Cortex of kidney (tissue), 1 donor: ENCODE measurements at places on chromosomes 3 and 15.

DNA sequence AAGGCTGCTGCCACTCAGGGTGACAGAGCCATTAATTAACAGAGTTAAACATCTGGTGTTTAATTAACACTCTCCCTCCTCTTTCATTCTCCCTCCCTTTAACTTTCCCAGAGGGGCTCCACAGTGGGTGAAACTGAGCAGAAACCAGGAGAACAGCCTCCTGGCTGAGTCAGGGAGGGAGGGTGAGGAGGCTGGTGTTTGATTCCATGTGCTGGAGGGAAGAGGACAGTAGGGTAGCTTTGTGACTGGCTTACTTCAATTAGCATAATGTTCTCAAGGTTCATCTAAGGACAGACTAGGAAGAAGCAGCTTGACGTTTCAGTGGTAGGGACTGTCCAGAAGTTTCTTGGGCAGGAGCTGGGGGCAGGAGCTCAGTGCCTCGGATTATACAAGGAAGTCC lies 62.8 kb downstream of the SEMA5B start:
- no peak for DNase-seq

GRCh38 chr15:71186267-71186666 lies 71.0 kb downstream of the THSD4 start:
- no peak for DNase-seq

DNA sequence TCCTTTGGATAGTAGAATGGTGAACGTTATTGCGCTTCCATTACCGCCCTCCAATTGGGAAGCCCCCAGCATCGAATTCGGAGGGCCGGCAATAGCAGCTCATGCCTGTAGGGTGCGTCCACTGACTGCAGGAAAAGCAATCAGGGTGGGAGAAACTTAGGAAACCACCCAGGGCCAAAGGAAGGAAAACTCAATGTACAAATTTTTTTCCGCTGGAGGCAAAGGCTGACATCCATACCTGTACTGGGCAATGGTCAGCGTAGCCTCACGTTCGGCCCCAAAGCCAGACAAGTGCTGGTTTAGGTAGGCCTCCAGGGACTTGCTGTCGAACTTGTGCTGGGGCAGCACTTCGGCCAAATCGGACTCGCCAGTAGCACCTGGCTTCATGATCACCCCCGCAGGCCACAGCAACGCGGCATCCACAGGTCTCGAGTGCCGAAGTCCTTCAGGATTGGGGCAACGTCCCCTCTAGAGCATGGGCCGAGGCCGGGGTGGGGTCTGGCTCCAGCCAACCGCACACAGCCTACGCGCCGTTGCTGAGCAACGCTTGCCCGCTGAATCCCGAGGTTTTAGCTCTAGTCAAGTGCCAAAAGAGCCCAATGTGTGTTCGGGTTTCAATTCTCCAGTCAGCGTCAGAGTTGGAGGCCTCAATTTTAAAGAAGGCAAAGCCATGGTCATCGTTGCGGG lies at the start of gene ACAD11:
Gene ACAD11, minus strand, starts transcription at position 445 of the 687 bp plus-strand sequence. Its CDS starts 58 bp downstream, at position 387.
- no peak for DNase-seq

- no peak for DNase-seq
These were observed 33.0 kb downstream of the ANP32A start for GRCh38 chr15:68787609-68788263.

DNA sequence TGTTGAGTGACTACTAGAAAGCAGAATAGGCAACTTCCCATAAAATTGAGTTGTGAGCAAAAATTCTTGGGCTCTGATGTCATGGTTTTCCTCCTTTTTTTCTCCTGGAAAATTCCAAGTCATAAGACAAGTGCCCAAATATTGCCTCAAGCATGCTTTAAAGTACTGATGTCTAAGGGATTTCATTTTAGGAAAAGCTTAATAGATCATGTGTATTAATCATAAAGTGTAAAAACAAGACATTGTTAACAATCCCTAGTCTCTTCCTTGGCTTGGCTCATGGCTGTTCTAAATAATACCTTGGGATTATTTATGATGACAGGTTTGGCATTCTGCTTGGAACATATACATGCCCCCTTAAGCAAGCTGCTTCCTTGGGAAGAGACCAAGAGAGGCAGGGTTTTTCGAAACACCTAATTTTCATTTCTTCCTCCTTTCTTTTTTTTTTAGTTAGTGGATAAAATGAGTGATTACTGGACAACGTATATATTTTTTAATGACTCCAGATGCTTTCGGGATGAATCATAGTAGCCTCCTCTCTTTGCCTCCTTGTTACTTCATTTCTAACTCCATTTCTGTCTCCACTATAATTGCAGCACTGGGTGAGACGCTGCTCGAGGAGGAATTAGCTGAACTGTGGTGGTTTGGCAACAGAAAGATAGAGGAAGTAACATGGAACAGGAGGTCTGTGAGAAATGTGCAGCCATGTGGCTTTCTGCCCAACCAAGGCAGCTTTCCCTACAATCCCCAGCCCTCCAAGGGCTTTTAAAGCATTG lies 104.9 kb downstream of the TPRG1 start:
- no peak for DNase-seq

GRCh38 chr3:80439490-80439889 lies 671.7 kb upstream of the ROBO1 start:
- no peak for DNase-seq

GRCh38 chr3:45524565-45524964 lies 70.0 kb upstream of the LIMD1 start:
- DNase-seq: no peak

DNA sequence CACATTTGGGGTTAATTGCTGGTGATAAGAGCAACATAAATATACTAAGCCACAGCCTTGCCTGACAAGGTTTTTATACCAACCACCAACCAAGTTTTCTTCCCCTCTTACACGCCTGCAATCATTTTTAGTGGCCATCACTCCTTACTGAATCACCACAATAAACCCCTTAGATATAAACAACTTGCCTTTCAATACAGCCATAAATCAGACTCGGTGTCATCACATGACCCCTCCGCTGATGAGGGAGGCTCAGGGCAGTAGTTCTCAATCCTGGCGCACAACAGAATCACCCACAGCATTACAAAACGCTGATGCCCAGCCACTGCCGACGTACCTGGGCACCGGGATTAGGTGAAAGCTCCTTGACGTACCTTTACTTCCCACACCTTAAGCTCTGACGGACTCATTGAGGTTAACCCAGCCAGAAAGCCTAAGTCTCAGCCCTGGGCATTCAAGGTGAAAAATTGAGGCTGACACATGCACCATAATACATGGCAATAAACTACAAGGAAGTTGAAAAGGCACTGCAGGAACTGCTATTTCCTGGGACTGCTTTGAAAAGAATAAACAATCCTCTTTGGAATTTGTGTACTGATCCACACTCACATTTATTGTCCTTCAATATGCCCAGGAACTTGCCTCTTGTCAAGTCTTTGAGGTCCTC lies 17.1 kb downstream of the ADCY5 start:
- no peak for DNase-seq

DNA sequence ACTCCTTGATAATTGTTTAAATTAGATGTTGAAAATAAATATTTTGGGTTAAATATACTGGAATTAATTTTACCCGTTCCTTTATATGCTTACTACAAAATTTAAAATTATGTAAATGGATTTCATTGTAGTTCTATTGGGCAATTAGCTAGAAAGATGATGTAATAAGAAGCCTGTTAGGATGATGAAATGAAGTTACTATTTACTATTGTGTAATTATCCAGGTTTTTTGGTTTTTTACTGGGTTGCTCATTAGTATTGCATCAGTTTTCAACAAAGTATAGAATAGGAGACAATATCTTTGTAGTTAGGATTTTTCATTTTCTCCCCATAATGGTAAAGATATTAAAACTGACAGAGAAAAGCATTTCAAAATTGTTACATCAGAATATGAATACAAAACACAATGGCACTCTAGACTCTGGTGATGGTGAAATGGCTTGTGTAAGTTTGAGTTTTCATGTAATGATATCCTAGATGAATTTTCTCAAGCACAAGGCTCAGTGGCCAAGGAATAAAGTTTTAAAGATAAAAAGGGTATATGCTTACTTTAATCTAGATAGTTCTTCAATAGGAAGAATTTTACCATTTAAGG lies 222.0 kb downstream of the P3H2 start:
- DNase-seq: no peak

GRCh38 chr3:107962946-107963345 lies 127.9 kb downstream of the CD47 start:
- no peak for DNase-seq

DNA sequence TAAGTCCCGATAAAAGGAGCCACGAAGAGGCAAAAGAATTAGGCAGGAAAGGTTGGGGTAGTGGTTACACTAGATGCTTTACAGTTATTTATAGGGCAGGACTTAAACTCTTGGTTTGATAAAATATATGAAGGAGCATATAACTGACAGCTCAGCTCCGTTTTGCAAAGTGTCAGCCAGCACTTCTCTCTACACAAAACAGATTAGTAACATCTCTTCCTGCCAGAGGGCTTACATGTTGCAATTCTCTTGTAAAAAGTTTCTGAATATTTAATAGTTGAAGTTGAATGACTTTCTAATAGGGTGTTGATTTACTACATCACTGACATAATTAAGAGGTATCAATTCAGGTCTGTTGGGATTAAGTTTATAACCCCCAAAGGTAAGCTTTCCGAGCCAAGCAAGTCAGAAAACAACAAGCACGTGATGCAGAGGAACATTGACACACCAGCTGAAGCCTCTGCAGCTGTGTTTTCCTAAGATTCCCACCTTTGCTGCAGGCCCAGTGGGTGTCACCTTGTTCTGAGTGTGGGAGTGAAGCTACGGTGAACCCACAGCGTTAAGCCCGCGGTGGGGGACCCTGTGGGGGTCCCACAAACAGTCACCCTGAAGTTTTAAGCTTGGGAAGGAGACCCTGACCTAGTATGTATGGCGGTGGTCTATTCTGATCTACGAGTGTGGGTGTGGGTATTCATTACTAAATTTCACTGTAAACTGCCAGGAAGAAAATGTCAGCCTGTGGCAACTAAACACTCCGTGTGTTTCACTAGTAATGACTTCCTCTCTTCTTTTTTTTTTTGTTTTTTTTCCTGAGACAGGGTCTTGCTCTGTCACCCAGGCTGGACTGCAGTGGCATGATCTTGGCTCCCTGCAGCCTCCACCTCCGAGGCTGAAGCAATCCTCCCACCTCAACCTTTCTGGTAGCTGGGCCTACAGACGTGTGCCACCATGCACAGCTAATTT lies 22.0 kb upstream of the ATP13A3 start:
- DNase-seq: no peak

GRCh38 chr3:170419557-170420087 lies 954 bp downstream of the CLDN11 start:
- no peak for DNase-seq

GRCh38 chr3:126668450-126669401 lies 13.8 kb upstream of the TXNRD3 start:
- DNase-seq: no peak

- DNase-seq: no peak
These were observed 64.8 kb upstream of the LPP start for GRCh38 chr3:188088948-188089685.

- DNase-seq: no peak
These were observed 11.9 kb downstream of the MKRN2 start for GRCh38 chr3:12568747-12569146.

DNA sequence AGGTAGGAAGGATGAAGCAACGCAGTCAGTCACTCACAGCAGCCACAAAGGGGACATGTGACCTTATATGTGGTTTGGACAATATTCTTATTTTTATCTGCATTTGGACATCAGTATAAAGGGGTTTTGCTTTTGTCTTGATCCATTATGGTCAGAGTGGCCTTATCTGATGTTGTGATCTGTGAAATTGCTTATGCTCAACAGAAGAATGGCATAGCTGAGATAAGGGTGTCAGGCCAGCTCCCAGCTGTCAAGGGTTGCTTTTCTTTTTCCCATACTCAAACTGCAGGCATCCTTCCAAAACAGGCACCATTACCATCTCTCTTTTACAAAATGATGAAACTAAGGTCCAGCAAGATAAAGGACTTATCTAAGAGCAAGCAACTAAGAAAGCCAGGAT lies 28.1 kb downstream of the DCLK3 start:
- DNase-seq: no peak

DNA sequence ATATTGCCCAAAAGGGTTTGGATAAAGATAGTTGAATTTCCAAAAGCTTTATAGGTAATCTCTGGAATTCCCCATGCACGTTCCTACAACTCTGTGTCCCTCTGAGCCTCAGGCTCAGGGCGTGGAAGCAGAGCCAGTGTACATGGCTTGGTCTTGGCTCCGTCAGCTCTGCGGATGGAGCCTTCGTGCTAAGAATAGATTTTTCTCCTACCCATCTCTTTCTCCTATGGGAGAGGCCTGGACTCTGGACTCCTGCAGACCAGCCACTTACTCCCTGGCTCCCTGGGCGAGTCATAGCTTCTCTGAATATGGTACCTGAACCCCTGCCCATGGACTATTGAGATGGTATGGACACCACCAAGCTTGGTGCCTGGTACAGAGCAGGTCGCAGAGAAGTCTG lies 99.9 kb downstream of the EEFSEC start:
- DNase-seq: no peak

DNA sequence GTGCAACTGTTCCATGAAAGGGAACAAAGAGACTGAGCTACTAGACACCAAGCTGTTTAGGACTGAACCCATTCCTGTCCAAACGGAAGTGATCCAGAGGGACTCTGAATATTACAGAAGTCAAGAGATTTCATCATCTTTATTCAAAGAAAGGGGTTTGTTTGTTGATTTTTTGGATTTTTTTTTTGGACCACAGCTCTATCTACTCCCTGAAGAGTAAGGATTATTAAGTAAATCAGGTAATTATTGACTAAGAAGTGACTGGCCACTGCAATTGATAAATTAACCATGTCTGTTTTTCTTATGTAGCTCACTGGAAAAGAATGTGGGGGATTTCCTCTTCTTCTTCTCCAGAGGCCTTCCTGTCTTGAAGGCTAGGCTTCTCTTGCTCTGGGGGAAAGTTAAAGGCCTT lies 146.6 kb upstream of the TPM1 start:
- DNase-seq: no peak

DNA sequence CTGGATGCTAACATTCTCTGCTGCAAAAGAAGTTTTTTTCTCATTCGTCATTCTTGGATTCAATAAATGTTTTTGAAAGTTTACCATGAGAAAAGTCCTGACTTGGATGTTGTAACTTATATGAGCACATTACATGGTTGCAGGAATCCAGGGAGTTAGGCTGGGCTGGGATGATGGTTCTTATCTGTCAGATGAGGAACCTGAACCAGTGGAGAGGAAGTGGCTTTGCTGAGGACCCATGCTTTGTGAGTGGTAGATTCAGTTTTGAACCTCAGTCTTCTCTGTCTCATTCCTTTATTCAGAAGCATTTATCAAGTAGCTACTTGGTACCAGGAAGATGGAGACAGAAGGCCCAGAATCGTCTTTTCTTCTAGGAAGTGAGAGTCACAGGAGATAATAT lies 3.7 kb upstream of the GASK1A start:
- no peak for DNase-seq

DNA sequence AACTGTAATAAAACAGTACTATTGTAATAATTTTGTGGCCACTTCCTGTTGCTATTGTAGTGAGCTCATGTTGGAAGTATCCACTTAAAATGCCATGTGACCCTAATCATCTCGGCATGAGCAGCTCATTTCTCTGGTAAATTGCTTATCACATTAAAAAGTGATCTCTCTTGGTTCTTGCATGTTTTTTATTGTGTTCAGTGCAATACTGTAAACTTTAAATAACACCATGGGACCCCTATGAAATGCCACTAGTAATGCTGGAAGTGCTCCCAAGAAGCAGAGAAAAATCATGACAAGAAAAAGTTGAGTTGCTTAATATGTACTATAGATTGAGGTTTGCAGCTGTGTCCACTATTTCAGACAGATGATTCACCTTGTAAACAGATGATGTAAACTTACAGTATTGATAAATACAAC lies 45.6 kb downstream of the NMD3 start:
- no peak for DNase-seq

- DNase-seq: no peak
These were observed 660 bp upstream of the BCL2L10 start for GRCh38 chr15:52113235-52113634.

- no peak for DNase-seq
These were observed 26.2 kb upstream of the LRRC3B start for GRCh38 chr3:26596335-26596734.
